Brain microvascular endothelial cell (primary cell): ENCODE measurements at places on chromosomes 12 and 14.

- no peak for DNase-seq
These were observed 23.4 kb upstream of the ZNF641 start for GRCh38 chr12:48374164-48374563.

DNA sequence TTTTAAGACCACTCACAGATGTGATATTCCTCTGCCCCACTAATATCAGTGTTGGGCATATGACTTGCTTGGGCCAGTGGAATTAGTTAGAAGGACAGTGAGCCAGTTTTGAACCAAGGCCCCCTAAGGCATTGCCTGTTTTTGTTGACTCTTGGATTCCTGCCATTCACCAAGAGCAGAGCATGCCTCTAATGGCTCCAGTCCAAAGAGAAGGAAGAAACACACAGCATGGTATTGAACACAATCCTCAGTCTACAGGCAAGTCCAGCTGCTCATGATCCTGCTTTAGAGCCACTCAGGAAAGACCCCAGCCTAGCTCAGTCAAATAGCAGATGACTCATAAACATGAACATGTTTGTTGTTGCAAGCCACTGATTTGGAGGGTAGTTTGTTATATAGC lies 1201.5 kb downstream of the BCL11B start:
- no peak for DNase-seq

- DNase-seq = no peak
These were observed 113.2 kb downstream of the TRMT5 start for GRCh38 chr14:60867503-60868172.

DNA sequence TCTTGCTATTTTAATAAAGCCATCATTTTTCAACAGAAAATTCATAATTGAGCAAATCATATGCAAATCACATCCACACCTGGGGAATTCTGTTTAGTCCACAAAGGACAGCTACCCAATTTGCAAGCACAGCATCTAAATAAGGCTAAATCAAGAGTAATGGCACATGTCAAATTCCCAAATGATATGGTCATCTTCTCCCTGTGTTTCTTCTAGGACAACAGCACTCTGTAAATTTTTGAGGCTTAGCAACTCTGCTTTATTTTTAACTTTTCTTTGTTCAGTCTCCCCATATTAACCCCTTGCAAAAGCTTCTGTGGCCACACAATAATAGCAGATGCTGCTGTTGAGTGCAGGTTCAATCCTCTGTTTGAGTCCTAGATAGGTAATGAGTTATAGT lies 155.6 kb upstream of the DAAM1 start:
- DNase-seq = peak; percentile 9

- DNase-seq = peak; percentile 25
These were observed 266.4 kb upstream of the USP15 start for GRCh38 chr12:61993734-61994345.

DNA sequence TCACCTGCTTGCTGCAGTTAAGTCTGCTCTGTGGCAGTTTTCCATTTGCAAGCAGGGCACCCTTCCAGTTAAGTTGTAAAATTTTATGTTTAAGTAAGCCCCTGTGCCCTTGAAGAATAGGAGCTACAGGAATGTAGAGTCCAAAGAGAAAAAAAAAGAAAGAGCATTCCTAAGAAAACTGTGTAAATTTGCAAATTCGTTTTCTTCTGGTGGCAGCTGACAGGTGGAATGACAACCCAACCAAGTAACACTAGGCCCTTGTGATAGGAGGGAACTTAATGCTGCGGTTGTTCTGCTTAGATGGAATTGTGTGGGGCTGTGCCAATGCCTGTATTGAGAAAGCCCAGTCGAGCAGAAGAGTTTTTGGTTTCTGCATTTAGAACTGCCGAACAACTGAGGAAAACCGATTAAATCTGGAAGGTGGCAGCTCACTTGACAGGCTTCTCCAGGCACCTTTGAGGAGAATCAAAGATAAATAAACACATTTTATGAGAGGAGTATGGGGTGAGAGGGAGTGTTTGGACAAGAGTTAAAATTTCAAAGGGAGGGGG lies 280.0 kb downstream of the RAD51B start:
- DNase-seq = no peak

GRCh38 chr14:99990268-99991170 lies 74.7 kb upstream of the EVL start:
- no peak for DNase-seq

DNA sequence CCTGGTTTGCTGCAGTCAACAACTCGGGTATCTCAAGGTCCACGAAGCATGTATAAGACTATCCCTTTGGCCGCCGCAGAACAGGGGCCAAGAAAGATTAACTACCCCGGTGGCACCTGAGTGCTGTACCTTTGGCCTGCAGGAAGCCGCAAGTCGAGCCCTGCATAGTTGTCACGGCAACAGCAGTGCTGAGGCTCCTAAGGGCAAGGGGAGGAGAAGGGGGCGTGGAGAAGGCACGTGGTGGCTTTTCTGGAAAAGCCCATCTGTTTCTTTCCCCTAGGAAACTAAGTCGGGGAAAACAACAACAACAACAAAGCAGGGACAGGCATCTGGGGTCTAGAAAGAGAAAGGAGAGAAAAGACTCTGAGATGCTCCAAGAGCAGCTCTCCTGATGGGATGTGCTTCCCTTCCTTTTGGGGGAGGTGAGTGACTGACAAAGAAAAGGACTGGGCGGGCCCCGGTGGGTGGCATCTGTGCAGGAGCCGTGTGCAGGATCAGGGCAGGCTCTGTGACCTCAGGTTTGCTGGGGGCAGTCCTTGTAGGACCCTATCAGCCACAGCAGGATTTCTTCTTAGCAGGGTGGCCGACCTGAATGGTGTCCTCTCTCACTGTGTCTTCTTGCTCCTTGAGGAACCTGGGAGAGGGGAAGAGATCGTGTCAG lies 123.9 kb downstream of the PRMT8 start:
- no peak for DNase-seq

GRCh38 chr14:90507428-90507827 lies 110.6 kb downstream of the CALM1 start:
- DNase-seq = no peak

GRCh38 chr12:119744900-119745606 lies 77.1 kb downstream of the PRKAB1 start:
- DNase-seq = no peak

DNA sequence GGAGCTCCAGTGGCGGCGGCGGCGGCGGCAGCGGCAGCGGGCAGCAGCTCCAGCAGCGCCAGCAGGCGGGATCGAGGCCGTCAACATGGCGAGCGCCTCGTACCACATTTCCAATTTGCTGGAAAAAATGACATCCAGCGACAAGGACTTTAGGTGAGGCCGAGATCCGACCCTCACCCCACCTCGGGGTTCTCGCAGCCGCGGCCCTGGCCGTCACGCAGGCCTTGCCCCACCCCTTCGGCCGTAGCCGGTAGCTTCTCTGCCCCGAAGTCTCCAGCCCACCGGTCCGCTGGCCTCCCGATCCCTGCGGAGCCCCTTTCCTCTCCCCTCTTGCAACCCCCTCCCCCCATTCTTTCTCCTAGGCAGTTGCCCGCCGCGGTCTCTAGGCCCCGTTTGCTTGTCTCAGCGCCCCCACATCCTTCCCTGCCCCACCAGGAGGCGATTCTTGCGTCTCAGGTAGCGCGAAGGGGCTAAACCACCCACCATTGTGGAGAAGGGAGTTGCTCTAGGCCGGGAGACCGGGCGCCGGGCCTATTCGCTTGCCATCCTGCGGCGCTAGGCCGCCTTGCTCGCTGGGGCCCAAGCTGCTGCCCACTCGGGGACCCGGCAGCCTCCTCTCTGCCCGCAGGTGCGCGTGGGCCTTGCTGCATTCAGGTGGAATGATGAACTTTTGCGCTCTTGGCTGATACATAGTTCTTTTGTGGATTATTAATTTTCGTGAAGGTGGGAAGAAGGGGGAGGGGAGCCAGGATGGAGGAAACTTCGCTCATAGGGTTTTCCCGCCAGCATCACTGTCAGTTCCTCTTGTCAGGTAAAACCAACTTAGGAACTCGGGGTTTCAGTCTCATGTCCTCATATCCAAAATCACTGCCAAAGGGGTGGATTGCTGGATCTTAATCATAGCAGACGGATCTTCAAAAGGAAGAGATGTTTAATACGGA lies 745 bp downstream of the CAND1 start:
- no peak for DNase-seq

DNA sequence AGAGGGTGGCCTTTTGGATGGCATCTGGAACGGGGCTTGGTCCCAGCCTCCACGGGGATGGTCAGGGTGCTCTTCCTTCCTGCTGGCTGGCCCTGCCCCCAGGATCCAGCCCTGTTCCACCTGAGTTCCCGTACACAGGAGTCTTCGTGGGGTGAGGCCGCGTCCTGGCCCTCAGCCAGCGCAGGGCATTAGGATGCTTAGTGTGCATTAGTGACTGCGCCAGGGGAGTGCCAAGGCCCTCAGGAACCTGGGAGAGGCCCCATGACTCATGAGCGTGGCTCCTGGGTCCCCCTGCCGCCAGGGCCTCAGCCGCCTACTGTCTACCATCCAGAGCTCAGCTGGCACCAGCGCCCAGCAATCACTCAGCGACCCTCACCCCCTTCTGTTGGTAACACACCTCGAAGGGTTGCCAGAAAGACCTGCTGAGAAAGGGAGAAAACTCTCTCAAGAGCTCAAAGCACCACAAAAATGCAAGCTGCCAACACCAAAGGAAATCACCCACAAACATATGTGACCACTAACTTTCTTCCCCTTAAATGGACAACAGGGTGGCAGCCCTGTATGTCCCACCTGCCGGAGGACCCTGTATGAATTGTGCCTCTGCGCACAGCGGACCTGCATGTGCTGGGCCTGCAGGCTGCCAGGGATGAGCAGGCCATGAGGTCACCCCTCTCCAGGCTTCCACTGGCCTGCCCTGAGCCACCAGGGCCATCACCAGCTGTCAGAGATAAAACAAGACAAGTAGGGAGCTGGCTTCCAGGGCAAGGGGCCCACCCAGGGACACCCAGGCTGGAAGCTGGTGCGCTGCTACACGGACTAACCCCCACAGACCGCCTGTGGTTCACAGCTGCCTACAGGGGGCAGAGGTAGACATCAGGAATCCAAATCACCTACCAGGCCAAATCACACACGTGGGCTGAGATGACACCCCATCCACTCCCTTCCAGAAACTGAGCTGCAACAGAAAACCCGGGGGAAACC lies 28.7 kb downstream of the CCDC85C start:
- DNase-seq = no peak

DNA sequence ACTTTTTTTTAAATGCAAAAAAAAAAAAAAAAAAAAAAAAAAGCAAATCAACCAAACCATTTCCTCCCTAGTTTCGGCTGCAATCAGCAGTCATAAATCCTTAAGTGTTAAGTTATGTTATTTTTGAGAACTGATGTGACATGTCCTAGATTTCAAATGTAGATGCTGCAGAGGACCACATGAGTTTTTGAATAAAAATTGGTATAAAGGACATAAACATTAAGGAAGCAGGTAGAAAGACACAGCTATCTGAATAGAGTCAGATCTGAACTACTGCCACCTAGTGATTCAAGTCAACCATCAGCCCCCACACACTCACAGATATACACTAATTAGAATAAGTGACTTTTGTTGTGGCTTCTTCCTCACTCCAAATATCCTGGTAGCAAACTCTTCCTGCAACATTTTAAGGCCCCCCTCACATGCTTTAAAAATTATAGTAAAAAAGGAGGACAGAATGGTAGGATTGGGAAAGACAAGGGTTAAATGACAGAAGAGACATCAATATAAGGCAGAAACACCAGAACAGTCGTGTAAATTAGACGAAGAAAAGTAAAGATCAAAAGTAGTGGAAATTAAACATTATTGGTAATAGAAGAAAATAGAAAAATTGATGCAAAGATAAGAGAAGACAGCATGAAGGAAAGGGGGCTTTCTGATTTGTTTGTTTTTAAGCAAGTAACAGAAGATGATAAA lies 394.5 kb upstream of the ATP2B1 start:
- peak; percentile 38 for DNase-seq

GRCh38 chr14:30355431-30355913 lies 203.5 kb upstream of the G2E3 start:
- DNase-seq = no peak

DNA sequence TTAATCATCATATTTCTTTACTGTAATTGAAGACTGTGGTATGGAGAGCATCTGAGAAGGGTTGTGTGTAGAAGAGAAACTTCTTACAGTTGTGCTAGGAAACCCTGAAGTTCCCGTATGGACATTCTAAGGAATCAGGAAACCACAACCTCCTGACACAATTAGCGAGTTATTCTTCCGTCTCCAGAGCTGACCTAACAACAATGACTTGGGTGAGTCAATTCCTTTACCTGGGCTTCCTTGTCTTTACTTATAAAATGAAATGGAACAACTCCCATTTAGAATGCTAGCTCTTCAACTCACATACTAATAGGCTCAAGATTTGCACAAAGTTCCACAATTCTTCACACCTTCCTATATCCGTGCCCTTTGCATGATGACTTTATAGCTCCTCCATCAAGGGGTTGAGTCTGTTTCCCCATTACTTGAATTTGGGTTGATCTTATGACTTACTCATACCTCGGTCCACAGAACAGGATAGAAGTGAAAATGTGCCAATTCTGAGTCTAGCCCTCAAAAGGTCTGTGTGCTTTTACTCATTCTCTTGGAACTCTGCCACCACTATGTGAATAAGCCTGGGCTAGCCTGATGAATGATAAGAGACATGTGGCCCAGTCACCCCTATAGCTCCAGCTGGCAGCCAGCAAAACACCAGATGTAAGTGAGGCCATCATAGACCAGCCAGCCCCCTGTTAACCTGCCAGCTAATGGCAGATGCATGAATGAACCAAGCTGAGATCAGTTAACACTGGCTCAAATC lies 459.4 kb downstream of the ETNK1 start:
- peak; percentile 94 for DNase-seq

DNA sequence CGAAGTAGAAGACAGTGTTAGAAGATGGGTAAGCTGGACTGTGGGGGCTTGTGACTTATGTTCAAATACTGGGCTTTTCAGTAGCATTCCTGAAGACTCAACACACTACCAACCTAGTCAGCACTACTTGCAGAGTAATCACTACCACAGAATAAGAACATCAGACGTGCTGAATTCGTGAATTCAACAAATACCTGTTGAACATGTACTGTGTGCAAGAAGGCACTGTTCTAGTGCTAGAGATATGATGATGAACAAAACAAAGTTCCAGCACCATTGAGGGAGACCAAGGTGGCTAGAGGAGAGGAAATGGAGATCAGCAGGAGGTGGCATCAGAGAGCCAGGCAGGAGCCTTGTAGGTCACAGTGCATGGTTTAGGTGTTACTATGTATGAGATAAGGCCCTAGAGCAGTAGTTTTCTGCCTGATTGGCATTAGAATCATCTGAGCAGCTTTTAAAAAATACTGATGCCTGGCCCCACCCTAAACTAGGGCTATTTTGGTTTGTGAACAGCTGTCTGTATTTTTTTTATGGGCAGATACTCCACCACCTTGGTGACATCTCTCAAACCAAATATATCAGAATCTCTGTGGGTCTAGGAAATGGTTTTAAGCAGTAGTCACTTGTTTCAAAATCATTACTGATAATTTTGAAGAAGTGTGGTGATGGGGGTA lies 26.8 kb downstream of the FERMT2 start:
- no peak for DNase-seq
